ENCODE measurements at places on chromosomes 5 and 9.

DNA sequence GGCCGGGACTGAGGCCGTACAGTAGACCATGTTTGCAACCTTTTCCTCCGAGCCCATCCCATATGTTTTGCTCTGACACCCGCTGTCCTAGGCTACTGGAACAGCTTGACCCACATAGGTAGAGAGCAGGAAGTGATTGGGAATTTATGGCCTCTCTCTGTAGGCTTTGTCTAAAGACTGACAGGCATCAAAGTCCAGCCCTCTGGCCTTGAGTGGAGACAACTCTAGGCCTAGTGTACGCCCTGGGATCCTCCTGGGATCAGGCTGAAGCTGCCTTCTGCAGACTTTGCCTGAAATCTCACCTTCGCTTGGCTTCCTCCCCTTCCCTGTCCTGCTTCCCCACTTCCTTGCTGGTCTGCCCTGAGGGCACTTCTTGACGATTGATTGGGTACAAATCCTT, 13.6 kb upstream of the AKNA start:
- DNase-seq, result no peak

DNA sequence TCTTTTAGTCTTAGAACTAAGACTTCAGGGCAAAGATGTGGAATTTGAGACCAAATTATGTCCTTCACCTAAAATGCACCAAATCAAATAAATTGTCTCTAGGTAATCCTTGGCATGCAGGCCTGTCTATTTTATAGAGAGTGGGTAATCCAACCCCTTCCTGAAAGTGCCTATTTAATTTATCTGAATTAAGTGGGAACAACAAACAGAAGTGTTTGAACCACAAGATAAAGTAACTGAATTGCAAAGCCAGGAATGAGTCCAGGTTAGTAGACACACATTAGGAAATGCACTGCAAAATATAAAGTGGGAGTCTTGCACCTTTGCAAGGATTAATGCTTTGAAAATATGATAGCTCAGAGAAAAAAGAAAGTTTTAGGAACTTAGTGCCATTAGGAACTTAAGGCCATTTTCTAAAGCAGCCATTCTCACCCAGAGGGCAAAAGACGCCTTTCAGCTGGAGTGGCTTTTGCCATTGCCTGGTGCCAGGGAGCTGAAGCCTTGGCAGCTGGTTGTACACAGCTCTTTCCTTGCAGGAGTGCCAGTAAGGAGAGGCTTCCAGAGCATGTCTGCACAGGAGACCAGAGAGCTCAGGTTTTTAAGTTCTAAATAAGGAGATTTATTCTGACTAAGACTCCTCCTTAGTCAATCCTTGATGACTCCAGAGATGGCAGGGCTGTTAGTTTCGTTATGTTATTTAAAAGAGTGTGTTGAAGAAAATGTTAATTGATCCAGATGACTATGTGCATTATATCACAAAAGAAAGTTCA, 151.7 kb upstream of the ELL2 start:
- DNase-seq, result no peak

GRCh38 chr5:38478878-38479277, 77.6 kb downstream of the LIFR start:
- DNase-seq, result no peak

DNA sequence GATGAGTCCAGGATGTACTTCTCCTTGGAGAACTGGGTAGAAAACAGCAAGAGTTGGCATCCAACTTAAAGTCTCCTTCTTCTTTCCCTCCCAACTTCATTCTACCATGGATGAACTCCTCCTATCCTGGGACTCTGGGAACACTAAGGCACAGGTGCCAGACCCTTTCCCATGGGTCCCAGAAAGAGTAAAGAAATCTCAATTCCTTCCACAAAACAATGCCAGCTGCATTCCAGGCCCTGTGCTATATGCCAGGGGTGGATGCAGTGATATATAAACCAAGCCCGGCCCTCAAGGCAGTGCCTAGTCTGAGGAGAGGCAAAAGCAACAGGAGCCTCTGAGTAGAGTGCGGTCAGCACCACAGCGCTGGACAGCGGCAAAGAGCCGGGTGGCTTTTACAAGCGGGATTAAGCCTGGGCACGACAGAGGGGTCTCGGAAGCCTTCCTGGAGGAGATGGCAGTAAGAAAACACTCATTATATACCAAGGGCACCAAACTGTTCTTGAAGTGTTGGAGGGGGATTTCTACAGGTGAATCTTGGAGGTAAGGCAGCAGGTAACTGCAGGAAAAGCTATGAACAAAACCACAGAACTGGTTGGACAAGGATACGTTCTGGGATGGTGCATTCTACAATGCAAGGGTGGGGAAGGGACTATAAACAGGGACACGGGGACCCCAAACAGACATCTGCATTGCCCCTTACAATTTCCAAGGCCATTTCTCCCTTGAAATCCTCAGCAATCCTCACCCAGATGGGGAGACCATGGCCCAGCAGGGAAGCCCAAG, 16.4 kb upstream of the TOR2A start:
- no peak for DNase-seq
